Stimulated activated CD8-positive, alpha-beta memory T cell treated with anti-CD3 and anti-CD28 coated beads, Interleukin-7, amount 100 ng/mL, for 1 hour (primary cell): ENCODE measurements at places on chromosomes 3 and 15.

- DNase-seq = no peak
These were observed 27.8 kb downstream of the CA12 start for GRCh38 chr15:63353887-63354286.

DNA sequence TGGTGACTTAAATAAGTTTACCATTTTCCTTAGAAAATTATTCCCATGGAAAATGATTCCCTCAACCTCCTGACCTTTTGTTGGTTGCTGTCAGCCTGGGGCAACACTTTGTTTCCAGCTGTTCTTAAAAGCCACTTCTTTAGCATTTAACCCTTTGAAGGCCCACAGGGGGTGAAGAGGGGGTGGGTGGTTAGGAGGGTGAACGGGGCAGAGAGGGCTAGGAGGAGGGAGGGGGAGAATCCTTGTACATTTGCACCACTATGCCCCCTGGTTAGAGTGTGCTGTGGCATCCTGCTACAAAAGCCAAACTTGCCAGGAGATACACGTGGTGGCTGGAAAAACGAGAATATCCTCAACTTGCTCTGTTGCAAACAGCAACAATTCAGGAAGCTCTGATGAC is 273.2 kb upstream of the RGMA start:
- DNase-seq = no peak

GRCh38 chr3:17811646-17812045 is 69.2 kb upstream of the TBC1D5 start:
- DNase-seq = no peak

GRCh38 chr15:39180030-39180429 is 400.8 kb upstream of the THBS1 start:
- DNase-seq = no peak

DNA sequence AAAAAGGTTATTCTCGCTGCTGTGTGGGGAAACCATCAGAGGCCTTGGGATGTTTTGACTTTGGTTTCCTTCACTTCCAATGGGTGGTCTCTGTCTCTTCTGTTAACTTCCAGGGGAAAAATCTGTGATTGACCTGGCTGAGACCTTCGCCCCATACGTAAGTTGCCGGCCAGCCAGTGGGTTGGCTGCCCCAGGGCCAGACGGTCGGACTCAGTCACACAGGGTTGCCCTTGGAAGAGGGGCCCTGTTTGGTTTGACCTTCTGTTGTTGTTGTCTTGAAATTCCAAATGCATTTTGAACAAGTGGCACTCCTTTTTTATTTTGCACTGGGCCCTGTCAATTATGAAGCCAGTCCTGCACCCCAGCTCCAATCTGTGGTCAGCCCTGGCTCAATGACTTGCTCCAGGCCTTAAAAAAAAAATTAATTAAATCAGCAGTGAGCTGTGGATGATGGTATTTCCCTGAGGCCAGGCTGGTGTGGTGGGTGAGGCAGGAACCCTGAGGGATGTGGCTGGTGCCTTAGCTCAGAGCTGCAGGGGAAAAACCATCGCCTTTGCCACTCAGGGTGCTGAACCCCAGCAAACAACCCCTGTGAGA is 4.5 kb downstream of the FAM107A start:
- no peak for DNase-seq

DNA sequence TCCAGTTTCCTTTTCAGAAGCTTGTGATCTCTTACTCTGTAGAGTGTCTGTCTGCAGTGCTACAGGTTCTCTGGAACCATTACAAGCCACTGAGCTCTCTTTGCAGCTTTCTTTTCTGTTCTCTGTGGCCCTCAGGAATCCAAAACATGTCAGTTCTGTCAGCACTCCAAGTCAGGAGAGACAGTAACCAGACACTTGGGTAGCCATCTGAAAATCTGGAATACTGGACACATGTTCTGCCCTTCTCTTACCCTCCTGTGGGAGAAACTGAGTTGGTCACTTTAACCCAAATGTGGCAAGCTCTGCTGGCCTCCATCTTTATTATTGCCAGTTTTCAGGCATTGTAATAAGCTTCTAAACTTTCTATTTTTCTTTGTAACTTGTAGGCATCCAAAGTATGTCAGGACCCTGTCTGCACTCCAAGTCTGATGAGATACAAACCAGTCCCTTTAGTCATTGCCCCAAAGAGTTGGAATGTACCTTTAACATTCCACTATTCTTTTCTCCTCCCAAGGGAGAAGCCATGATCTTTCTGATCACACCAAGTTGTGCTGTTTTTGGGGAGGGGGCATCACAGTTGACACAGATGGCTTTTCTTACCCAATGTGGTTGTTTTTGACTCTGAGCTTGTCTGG is 183.7 kb downstream of the DPH6 start:
- no peak for DNase-seq

DNA sequence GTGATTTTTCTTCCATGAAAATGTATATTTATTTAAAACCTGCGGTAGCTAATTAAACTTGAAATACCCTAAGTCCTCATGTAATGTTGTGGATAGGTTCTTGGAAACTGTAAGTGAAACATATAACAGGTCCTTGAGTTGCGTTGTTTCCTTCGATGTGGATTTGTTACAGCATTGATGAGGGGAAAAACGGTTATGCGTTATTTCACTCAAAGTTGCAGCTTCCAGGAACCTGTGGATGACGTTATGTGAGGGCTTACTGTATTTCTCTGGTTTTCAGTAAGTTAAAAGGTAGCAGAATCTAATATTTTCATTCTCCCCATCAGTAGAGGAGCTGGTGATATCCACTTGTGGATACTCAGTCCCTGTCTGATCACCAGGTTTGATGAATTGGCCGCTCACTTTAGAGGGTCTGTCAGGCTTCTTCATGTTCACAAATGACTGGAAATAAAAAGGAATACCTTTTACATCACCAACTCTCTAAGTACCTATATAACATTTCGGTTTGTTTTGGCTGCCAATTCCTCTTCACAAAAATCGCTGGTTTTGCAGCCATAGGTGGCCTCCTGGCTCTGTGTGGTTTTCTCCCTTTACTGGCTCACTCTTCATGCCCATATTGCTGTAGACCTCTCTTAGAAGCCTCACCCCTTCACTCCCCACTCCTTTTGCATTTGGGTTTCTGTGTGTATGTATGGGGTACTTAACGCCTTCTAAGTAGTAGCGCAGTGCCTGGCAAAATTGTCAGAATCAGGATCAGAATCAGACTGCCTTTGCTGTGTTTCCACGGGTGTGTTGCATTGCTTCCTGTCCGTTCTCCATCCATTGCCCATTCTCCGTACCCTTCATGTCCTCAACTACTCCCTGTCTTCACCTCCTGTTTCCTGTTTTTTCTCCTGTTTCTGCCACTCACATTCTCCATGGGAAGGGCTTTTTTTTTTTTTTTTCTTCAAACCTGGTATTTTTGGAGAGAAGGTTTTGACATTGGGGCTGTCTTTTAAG is 112.6 kb downstream of the FNDC3B start:
- no peak for DNase-seq

GRCh38 chr3:100782906-100783305 is 73.6 kb downstream of the TFG start:
- DNase-seq = no peak

DNA sequence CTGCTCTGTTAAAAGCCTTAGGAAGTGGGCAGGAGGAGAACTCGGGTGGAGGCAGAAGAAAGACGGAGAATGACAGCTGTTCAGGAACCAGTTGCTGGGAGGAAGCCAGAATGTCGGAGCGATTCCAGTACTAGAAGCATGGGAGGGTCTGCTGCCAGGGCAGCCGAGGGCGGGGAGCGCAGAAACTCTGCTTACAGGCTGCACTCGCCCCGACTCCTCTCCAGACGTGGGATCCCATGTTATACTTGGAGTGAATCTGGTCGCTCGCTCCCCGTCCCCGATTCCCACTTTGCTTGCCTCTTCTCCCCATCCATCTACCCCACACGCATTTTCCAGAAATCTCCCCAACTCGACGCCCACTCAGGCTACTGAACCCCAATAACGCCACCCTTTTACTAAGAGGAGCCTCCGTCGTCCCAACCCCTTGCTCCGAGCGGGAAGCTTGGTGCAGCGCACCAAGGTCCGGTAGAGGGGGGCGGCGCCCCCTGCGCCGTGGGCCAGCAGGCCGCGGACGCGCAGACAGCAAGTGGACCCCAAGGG is 665 bp downstream of the GATM start:
- no peak for DNase-seq

- no peak for DNase-seq
These were observed 32.1 kb downstream of the ACKR2 start for GRCh38 chr3:42841332-42841731.

- DNase-seq = no peak
These were observed 65.5 kb downstream of the ARHGAP31 start for GRCh38 chr3:119359476-119360326.

DNA sequence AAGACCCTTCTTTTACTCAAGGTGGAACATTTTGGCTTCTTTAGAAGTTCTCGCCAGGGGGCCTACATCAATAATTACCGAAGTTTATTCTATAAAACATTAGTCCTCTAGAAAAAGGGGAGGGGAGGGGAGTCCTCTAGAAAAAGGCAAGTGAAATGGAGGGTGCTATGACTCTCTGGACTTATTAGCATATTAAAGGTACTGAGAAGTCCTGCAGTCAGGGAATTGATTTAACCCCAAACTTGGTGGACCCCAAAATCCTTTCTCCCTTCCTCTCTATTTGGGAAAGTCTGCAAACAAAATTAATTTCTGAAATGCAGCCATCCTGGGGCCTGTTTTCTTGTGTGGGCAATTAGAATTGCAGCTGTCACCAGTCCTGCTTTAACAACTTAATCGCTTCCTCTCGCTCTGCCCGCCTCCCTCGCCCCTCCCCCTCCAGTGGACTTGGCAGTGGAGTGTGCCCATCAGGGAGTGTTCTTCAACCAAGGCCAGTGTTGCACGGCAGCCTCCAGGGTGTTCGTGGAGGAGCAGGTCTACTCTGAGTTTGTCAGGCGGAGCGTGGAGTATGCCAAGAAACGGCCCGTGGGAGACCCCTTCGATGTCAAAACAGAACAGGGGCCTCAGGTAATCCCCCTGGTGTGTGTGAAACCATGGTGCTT is 18.9 kb upstream of the LRRK1 start:
- no peak for DNase-seq

DNA sequence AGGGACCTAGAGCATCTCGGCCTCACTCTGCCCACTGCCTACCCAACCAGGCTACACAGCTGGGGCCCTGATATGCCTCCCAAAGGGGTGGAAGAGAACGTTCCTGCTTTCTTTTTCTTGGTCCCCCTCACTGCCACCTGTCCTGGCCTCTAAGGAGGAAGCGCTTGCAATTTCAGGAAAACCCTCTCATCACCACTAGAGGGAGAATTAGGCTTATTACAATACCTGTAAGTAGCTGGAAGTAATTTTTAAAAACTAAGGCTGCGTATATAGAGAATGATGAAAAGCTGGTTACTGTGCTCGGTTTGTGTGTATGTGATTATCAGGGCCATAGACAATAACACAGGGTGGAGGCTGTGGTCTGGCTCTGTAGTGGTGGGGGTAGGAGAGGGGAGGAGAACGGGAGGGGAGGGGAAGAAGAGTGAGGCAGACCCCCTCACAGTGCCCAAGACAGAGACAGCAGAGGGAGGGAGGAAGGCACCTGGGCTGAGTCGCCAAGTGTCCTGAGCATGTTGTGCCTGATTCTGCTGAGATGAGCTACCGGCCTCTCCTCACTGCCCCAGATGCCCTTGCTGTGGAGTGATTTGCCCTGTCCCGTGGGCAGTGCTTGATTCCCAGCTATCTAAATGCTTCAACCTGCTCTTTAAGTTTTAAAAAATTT is 3.3 kb downstream of the GABRG3 start:
- DNase-seq = no peak

GRCh38 chr3:13014755-13015285 is 58.4 kb downstream of the IQSEC1 start:
- no peak for DNase-seq

DNA sequence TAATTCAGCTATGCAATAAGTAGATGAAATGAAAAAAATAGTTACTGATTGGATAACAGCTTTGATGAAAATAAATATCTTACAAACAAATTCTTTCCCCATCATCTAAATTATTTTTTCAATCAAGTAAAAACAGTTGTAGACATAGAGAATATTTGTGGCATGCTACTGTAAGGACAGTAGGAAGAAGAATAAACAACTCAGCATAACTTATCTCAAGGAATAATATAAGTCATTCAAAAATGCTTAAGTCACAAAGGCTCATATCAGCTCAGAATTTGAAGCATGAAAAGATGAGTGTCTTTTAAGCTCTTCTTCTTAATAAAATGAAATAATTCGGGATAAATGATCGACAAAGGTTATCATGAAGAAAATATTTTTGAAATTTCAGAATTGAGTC is 1029.0 kb downstream of the ROBO1 start:
- no peak for DNase-seq

DNA sequence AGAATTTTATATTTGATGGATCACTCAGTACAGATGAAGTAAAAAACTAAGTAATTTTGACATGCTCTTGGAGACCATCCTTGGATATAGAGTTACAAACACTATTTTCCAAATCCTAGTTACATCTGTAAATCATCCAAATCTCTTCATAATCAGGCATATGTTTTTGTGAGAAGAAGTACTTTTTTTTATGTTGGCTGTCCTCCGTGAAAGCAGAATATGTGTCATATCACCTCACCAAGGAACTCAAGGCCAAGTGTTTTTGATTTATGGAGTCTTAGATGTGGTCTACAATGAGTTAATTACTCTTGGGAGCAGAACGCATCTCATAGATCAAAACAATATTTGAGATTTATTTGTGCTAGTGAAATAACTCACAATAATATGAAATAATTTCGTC is 416.5 kb upstream of the TGFBR2 start:
- DNase-seq = no peak

GRCh38 chr3:171654809-171655208 is 155.5 kb downstream of the PLD1 start:
- DNase-seq = no peak

DNA sequence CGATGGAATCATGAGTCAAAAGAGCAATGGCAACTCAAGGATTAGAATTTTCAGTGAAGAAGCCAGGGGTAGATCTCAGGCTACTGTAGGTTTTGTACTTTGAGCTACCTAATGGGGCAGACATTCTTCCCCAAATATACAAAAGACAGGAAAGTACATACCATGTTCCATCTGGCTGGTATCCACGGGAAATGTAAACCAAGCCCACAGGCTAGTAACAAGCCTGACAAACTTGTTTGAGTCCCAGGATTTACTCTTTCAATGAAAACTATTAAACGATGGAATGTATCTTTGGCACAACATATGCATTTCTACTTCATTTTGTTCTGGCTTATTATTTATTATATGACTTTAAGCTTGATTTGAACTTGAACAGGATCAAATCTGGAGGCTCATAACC is 44.2 kb upstream of the GOLIM4 start:
- no peak for DNase-seq

- peak; percentile 26 for DNase-seq
These were observed 11.2 kb downstream of the SH2D7 start for GRCh38 chr15:78103406-78104118.

GRCh38 chr3:16999871-17000270 is 115.1 kb downstream of the PLCL2 start:
- no peak for DNase-seq

GRCh38 chr15:70767667-70768066 is 4.3 kb upstream of the UACA start:
- DNase-seq = no peak

GRCh38 chr3:154794391-154794790 is 285.7 kb upstream of the MME start:
- DNase-seq = no peak

DNA sequence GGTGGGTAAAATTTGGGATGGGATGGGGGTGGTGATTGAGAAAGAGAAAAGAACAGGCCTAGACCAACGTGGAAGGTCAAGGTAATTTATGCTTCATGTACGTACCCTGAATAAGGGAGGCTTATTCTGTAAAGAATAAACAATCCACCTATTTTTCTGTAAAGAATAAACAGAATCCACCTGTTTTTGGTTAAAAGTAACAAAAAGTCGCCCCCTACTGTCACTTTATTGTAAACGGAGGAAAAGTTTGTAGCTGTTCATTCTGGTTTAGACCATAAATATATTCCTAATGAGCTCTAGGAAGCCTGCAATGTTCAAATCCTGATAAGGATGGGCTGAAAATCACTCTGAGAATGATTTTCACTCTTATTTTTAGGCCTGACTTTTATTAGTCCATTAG is 23.5 kb upstream of the SQOR start:
- no peak for DNase-seq
